Stimulated activated CD4-positive, alpha-beta T cell treated with anti-CD3 and anti-CD28 coated beads, Interleukin-1b, Interleukin-23, amount 100 ng/mL, for 48 hours (primary cell): ENCODE measurements at places on chromosomes 7 and 10.

DNA sequence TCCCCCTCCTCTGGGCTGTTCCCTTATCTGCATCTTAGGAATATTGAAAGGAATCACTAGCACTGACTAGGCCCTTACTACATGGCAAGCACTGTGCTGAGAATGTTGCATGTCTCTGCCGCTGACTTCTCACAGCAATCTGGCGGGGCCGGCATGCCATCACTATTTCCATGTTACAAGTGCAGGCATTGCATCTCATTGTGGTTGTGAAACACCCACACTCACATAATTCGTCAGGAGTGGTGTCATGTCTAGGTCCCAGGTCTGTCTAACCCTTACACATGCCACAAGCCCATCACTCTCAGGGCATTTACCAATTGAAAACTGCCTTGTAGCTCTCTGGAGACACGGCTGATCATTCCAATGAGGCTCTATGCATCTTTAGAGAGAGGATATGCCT is 8.5 kb upstream of the IL2RA start:
- DNase-seq, result peak; percentile 90

DNA sequence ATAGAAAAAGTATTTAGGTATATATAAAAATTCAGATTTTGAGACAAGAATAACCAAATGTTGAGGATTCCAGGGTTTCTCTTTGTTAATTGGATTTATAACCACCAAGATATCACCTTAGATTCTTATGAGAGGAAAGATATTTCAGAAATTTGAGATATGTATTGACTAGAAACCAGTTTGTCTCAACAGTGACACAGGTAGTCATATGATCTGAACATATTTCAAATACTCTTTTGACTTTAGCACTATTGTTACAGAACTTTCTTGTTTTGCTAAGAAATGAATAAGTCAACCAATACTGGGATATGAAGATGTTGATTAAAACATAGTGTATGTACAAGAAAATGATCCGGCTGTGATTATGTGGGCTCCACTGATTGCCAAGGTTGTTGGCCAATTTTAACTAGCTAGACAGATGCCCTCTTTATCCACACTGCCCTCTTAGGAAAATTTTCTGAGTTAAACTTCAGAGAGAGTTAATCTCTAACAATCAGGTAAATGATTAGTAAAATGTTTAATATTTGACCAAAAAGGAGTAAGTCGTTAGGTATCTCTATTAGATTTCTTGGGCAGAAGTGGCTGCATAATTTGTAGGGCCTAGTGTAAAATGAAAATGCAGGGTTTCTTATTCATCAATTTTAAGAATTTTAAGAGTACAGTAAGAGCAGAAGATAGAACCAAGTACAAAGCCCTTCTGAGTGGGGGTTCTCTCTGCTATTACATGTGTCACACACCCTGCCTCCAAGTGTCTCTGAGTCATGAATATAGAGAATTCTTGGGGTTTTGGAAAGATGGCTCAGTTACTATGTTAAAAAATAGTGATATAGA is 376.0 kb downstream of the TFEC start:
- no peak for DNase-seq

GRCh38 chr10:1515121-1515779 is 222.1 kb downstream of the ADARB2 start:
- no peak for DNase-seq

GRCh38 chr10:32959006-32959920 is 1.2 kb upstream of the ITGB1 start:
- peak; percentile 34 for DNase-seq

DNA sequence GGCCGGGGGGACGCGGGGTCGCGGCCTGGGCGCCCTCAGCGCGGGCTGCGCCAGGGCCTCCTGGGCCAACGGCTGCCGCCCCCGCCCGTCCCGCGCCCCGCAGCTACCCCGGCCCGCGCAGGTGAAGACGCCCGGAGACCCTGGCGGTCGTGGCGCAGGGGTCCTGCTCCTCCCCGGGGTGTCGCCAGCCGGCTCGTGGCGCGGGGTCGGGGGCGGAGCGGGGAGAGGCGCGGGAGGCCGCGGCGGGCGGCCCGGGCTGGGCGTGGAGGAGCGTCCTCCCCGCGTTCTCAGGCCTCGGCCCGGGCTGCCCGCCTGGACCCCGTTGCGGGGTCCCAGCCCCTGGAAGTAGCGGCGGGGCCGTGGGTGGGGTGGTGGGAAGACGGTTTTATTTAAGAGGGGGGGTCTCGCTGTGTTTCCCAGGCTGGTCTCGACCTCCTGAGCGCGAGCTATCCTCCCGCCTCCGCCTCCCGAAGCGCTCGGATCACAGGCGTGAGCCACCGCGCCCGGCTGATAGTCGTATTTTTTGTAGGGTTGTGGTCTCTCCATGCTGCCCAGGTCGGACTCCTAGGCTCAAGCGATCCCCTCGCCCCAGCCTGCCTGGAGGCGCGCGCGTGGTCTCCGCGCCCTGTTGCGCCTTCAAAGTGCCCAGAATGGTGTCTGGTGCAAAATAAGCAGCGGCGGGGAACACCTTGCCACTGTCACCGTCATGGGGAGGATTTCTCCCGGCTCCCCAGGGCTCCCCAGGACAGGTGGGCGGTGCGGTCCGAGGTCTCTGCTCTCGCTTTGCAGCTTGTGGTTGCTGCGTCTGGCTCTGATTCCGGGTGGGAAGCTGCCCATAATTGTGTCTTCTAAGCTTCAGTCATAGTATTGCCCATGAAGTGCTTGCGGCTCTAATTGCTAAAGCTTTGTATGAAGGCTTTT is 15.3 kb upstream of the SUN1 start:
- peak; percentile 54 for DNase-seq
